Right ventricle myocardium superior (tissue), 1 donor: ENCODE measurements at places on chromosomes 16 and 17. TPM values are rescaled to one million over a fixed set of nuclear protein-coding genes. Genes with fewer than 3 reads are reported as not detected.

- no peak for DNase-seq
Measured at GRCh38 chr17:29012535-29012934, 6.7 kb upstream of the SEZ6 start.

- no peak for DNase-seq
Measured at GRCh38 chr17:19005789-19006430, 1.3 kb upstream of the FAM83G start.

GRCh38 chr16:89013111-89013510, 36.1 kb upstream of the CBFA2T3 start:
- no peak for DNase-seq

- no peak for DNase-seq
Measured at GRCh38 chr16:86480444-86480843, 29.9 kb upstream of the FOXF1 start.

DNA sequence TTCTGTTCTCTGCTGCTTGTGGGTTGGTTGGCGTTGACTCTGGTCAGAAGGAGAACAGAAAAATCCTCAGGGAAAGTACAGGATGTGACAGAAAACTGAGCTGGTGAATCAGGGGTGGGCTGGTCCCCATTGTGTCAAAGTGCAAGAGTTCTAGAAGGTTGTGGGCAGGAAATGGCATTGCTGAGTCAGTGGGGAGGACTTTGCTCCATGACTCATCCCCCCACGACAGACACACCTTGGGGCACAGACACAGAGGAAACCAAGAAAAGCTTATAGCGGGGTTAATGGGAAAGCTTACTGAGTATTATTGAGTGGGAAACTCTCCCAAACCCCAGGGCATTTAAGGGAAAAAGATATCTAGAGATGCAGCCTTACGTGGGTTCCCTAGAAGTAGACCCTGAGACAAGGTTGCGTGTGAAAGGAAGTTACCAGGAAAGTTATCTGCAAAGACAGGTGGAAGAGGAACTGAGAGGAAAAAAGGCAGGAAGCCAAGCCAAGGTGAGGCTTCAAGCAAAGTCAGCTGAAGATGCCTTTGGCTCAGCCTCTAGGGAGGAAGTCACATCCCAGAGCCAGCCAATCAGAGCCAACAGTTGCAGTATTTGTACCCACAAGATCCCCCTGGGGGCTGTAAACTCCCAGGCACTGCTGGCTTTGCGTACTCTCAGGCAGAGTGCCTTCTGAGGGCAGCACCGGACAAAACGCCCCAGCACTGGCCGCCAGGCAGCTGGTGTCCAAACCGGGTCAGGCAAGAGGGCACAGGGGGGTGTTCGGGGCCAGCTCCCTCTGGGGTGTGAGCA, 86.4 kb downstream of the FOXL1 start:
- no peak for DNase-seq

GRCh38 chr16:9657641-9658040, 524.6 kb downstream of the GRIN2A start:
- DNase-seq: no peak

DNA sequence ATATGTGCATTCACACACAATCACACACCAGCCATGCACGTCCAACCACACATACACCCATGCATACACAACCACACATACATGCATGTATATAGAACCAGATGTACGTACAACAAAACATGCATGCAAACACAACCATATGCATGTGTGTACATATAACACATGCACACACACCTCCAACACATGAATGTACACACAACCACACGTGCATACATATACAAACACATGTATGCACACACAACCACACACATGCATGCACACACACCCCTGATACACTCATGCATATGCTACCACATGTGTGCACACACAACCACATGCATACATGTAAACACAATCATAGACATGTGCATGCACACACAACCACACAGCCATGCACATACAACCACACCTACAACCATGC, 52.0 kb upstream of the SDK2 start:
- DNase-seq: no peak

DNA sequence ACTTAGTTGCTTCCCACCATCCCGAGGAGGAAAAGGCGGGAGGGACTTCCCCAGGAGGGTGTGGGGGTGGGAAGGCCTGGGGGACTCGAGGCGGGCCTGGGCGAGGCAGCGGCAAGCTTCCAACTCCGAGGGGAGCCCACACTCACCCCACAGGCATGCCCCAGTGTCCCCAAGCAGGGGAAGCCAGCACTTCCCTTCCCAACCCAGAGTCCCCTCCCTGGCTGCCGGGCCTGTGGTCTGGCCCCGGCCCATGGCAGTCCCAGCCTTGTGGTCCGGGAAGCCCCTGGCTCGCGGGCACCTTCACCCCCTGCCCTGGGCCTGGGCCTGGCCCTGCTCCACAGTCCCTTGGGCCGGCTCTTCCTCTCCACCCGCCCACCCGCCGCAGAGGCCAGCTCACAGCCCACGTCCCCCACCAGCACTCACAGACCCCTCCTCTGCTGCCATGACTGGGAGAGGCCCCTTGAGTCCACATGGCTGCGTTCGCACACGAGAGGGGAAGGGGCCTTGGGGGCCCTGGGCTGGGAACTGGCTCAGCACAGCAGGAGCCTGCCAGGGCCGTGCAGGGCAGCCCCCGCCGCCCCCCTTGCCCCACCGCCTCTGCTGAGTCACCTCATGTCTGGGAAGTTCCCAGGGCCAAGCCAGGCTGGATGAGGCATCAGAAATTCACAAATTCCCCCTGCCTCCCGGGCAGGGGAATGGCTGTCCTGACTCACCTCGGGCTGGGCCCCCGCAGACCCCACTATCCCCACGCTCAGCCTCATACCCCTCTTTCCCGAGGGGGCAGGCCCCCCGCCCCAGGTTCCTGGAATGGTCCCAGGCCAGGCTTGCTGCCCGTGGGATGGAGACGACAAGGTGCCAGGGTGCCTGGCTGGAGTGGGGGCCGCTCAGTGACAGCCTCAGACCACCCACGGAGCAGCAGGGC, 27.8 kb downstream of the BAHCC1 start:
- peak; percentile 83 for DNase-seq

PLCG2 gene
- total RNA-seq: 7.2 TPM

PLA2G10 gene
- total RNA-seq: not detected

DNA sequence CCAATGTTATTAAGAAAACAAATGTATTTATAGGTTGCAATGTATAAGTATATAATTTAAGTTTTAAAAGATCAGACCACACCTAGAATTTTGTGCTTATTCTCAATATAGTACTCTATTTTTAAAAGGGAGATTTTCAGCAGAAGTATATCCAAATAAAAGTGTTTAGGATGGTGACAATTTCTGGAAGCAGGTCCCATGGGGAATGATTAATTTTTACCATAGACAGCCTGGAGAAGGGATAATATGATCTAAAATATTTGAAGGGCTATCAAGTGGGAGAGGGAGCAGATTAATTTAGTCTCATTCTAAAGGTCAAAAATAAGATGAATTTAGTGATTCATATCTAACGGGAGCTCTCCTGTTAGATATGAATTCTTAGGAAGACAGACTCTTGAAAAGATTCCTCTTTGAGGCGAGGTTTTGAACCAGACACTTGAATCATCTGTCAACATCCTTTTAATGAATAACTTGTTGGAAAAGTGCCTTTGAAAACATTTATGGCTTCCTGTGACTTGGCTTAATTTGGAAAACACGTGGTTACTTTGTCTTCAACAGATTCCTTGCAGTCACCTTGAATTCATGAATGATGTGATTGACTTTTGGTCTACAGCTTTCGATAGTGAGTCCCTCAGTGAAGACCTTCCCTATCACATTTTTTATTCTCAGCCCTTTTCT, 29.3 kb upstream of the SMIM36 start:
- no peak for DNase-seq

NOXO1 gene
- total RNA-seq: not detected

CES1 gene
- 33.2 TPM for total RNA-seq

DNA sequence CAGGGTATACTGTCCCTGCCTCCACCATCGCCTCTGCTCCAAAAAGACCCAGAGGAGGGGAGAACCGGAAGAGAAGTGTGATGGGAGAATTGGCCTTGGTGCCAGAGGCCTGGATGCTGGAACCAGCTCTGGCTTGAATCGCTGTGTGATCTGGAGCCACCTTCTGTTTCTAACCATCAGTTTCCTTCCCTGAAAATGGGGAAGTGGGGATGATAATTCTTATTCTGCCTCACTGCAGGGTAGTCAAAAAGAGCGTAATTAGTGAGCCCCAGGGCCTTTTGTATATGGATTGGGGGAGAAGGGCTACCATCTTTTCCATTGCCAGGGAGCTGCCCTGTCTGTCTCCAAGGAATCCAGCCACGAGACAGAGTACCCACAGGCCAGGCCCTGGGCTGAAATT, 52.2 kb downstream of the CCT6B start:
- no peak for DNase-seq

DNA sequence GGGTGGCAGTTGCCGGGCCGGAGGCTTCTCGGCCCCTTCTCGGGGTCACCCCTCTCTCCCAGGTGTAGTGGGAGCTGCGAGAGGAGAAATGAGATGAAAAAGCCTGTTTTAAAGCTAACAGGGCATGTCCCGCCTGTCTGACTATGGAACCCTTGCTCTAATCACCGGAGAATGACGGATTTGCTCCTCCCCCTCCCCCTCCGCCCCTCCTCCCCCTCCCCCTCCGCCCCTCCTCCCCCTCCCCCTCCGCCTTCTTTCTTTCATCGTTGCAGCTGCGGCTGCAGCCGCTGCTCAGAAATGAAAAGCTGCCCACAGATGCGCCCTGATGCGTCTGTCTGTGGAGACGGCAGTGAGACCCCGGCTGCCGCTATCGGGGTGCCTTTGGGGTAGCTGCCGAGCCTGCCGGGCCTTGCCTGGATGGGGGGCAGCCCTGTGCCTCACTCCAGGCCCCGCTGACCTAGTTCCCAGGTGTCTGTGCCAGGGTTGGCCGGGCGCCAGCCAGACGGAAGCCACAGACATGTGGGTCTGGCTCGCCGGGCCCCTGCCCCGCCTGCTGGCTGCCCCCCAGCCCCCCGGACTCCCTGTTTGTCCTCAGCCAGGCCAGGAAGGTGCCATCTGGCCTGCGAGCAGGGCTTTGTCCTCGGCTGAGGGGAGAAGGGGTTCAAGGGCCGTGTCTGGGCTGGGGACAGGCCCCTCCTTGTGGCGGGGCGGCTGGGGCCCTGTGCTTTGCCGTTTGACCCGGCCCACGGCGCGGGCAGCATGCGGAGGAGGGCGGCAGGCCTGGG, 37.7 kb downstream of the GINS2 start:
- DNase-seq: peak; percentile 78

- DNase-seq: peak; percentile 85
Measured at GRCh38 chr17:78736526-78737079, 45.5 kb downstream of the CYTH1 start.

DNA sequence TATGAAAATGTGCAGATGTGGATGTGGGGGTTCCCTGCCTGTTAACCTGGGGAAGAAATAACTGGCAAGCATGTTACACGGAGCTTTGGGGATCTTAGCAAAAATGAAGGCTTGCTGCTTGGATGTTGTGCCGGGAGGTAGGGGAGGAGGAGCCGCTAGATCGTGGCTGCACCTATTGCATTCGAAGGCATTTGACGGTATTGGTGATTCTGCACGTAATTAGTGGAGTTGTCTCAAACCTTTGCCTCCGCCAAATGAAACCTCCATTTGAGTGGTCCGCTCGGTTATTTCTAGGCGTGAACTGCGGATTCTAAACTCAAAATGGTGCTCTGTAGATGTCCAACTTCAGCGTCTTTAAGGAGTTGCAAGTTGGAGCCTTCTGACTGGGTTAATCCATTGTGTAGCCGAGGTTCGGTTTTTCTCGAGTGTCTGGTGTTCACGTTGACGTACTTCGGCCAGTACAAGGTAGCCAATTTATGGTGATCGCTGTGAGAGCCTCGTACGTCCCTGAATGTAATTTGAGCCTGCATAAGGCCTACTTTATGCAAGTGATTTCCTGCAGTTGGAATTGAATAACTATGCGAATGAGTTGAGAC, 1.5 kb downstream of the TNRC6C start:
- DNase-seq: no peak

- no peak for DNase-seq
Measured at GRCh38 chr17:4293572-4293971, 29.8 kb upstream of the ANKFY1 start.

- DNase-seq: no peak
Measured at GRCh38 chr17:33927732-33928133, 327.4 kb upstream of the CCL2 start.

DNA sequence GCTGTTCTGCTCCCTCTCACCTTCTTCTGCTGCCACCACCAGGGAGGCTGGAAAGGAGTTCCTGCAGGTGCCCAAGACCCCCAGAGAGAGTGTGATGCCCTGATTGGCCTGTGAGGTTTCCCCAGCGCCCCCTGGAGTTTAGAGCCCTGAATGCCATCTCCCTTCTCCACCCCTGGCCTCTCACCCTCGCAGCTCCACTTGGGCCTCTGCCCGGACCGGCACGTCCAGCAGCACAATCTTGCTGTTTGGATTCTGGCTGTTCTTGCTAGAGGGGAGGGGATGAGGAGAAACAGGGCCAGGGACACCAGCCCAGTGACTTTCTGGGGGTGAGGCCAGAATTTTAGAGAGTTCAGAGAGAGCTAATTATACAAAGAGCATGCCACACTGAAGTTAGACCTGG, 12.5 kb upstream of the FAM171A2 start:
- peak; percentile 81 for DNase-seq

GRCh38 chr16:29990883-29991570, 4.4 kb downstream of the HIRIP3 start:
- DNase-seq: peak; percentile 36

DNA sequence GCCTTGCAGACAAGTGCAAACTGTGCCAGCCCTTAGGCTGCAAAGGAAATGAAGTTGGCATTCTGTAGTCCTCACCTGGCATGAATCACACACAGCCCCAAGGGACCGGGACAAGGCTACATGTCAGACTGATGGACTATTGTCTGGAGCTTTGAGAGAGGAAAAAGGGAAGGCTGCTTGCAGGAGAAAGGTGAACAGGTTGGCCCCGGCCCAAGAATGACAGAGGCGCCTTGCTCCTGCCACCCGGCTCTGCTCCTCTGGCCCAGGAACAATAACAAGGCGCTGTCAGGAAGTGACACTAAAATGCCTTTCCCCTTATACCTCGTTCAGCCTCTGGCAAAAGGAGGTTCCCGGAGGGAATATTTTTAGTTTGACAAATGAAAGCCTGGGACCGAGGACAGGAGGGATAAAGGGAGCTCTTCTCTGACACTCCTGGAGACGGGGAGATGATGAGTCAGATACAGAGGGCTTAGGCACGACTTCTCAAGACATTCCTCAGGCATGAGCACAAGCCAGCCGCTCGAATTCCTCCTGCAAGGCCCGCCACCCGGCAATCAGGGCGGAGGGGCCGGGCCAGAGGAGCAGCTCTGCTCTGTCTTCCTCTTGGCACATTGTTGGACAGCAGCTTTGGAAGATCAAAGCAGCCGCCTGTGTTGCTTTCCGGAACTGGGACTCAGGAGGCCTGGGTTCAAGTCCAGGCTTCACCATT, 105.8 kb downstream of the NOG start:
- DNase-seq: no peak

PRSS27 gene
- 0.30 TPM for total RNA-seq

DNA sequence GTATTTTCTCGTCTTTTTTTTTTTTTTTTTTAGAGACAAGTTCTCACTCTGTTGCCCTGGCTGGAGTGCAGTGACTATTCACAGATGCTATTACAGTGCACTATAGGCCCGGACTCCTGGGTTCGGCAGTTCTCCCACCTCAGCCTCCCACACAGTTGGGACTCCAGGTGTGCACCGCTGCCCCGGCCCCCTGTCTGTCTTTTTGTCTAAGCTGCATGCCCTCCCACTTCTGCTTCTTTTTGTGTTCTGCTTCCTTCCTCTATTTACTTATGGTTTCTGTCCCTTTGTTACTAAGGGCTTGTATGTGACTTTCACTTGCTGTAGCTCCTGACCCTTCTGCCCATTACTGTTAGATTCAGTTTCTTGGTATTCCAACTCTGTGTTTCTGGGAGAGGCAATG, 20.5 kb downstream of the SLC7A6 start:
- no peak for DNase-seq

TNFSF13 gene
- 8.3 TPM for total RNA-seq

GRCh38 chr16:82713778-82714177, 87.0 kb downstream of the CDH13 start:
- DNase-seq: no peak

C17orf107 gene
- 0.51 TPM for total RNA-seq
